Activated T-helper 17 cell treated with anti-CD3 and anti-CD28 coated beads, Interleukin-2, amount 50 U/mL, for 72 hours (primary cell): ENCODE measurements at places on chromosomes 6 and 20. TPM values are rescaled to one million over a fixed set of nuclear protein-coding genes. Genes with fewer than 3 reads are reported as not detected.

GRCh38 chr6:35518566-35519312 lies 6.0 kb upstream of the TULP1 start:
- ATAC-seq = no peak

DNA sequence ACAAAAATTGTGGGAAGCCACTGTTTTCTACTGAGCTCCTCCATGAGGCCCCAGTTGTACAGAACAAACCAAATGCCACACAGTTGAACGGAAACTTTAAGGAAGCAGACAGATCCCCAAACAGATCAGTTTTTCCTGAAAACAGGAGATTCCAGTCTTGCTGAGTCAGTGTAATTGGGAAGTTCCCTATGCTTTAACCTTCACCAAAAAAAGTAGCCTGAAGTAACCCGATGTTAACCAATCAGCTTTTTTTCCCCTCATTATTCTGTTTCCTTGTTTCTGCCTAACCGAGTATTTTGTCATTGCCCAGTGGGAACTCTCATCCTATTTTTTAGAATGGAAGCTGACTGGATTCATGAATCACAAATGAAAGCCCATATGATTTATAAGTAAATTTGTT lies 36.7 kb downstream of the MARCKS start:
- ATAC-seq = no peak

GRCh38 chr6:111260570-111261298 lies 173.4 kb downstream of the SLC16A10 start:
- no peak for ATAC-seq

- no peak for ATAC-seq
Measured at GRCh38 chr20:11727708-11728107, 190.0 kb upstream of the BTBD3 start.

DNA sequence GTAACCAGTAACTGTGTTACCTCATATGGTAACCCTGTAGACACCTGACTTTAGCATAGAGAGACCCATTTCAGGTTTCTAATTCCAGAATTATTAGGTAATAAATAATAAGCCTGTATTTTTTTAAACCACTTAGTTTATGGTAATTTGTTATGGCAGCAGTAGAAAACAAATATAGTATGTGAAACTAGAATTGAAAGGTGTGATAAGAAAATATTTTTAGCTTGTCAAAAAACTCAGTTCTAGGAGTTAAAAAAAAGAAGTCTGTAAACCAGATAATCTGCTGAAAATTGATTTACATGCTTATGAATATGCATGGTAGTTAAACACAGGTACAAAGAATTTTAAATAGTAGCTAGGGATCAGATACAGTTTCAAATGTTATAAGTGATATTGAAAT lies 695.0 kb upstream of the GJE1 start:
- no peak for ATAC-seq

DNA sequence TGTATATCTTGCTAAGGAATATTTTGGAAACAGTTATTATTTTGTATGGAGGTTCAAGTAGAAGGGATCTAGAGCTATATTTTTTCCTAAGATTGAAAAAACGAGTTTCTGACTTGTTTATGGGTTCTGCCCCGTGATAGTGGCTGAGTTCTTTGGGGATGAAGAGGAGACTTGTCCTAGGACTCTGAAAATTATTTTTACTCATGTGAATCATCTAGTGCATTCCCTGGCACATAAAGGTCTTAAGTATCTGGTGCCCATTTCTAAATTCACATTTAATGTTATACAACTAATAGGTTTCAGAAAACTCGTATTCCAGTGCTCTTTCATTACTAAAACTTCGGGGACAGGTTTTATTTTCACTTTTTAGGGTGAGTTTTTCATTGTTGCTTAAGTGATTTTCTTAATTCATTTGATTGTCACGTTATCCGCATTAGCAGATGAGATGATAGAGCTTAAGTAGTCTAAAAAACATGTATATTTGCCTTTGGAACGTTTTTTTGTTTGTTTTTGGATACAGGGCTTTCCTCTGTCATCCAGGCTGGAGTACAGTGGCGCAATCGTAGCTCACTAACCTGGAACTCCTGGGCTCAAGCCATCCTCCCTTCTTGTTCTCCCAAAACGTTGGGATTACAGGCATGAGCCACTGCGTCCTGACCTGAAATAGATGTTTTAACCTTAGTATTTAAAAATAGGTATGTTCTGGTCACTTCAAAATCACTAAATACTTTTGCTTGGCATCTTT lies 2.1 kb downstream of the NFYA start:
- no peak for ATAC-seq

- ATAC-seq = no peak
Measured at GRCh38 chr6:91730710-91731109, 1143.8 kb upstream of the MAP3K7 start.

DNA sequence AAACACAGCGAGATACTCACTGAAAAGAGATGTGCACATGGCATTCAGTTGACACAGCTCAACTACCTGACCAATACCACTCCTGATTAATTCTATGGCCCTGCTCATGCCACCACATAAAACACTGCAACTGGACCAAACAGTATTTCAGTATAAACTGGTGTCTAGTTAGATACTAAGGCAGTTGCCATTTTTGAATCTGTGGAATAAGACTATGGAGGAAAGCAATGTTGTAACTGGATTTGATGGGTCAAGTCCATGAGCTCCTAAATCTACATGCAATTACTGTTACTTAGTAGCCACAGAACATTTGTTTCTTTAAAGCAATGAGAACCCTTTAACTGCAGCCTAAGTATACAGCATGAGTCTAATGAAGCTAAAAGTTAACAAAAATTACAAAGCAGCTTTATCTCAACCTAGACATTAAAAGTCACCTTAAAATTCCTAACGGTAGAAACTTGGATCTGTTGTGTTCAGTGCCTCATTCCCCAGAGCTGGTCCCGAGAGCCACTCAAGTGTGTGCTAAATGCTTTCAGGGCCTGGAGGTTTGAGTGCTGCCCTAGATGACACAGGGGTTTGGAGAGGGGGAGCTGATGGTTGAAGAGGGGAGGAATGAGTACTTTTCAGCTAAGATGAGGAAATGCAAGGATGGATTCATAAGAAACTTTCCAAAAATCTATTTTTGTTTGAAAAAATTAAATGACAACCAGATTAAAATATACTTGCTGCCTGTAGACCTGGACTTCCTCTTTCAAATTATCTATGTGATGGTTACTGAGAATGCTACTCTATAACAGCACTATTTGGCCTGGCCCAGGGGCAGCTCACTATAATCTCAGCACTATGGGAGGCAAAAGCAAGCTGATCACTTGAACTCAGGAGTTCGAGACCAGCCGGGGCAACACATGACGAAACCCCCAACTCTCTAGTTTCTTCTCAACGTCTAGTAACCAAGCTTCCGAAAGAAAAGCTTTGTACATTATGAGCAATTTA lies 15.6 kb downstream of the SNX5 start:
- no peak for ATAC-seq

DNA sequence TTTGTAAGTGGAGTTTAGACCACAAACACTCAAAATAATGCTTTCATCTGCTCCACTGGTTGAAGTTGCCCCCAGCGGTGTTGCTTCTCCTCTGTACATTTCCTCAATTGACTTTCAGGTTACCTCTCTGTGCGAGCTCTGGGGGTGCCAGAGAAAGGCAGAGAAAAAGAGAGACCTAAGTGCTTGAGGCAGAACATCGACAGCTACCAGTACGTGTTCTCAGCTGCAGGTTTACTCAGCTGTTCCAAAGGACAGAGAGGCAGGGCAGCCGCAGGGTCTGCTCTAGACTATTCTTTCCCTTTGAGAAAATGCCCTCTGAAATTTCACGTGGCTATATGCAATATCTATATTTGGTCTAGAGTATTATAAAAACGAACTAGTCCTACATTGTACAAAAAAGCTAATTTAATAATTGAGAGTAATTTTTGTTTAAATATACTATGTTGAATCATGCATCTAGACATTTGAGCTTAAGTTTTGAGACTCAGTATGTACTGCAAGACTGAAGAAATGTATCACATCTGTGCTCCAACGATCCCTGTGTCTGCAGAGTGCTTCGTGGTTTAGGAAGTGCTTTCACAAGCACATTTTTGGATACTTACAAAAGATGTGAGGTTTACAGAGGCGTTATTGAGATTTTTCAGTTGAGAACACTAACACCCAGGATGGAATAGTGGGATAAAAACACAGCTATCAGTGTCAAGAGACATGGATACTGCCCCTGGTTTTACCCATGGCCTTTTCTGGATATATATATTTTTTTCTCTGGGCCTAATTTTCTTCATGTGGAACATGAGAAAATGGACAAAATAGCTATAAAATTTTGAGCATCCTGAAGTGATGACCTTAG lies 453.6 kb upstream of the FLRT3 start:
- ATAC-seq = no peak

DNA sequence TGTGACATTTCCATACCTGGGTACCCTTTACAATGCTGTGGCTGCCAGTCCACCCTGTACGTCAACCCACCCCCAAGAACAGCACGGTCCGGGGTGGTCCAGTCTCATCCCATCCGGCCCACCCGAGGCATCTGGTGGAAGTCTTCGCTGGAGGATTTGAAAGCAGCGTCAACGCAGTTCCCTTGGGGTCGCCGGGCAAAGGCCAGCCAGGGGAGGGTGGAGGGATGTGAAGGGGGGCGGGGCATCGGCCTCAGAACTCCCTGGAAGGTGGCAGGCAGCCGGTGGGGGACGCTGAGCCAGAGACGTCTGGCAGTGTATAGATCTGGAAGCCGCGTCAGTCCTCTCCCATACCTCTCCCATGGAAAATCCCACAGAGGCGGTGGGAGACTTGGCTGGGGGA lies 1944.0 kb upstream of the DEFB115 start:
- no peak for ATAC-seq

GRCh38 chr6:132058975-132059374 lies 107.8 kb upstream of the CCN2 start:
- ATAC-seq = no peak

DNA sequence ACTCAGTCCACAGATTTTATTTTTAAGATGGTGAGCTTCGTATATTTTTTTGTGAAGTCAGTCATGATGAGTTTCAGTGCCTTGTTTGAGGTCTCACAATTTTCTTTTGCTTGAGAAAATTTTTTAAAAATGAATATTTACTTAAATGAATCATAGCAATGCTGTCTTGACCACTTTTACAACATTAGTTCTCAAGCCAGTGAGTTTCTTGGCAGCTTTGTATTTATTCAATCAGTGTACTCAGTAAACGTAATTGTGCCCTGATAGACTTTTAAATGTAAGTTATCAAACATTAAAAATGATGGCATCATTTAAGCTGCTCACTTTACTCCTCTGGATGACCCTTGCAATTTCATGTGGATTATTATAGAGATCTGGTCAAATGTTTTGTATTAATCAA lies 261.4 kb downstream of the KHDC1L start:
- ATAC-seq = no peak

DNA sequence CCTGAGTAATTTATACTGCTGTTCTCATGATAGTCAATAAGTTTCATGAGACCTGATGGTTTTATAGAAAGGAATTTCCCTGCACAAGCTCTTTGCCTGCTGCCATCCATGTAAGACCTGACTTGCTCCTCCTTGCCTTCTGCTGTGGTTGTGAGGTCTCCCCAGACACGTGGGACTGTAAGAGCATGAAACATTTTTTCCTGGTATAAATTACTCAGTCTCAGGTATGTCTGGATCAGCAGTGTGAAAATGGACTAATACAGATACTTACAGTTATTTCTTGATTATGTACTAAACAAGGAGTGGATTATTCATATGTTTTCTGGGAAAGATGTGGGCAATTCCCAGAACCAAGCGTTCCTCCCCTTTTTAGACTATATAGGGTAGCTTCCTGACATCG lies 1.9 kb upstream of the TRIM38 start:
- peak; percentile 71 for ATAC-seq

GRCh38 chr6:92559003-92559402 lies 860.4 kb downstream of the EPHA7 start:
- no peak for ATAC-seq

- no peak for ATAC-seq
Measured at GRCh38 chr20:18815194-18815942, 1.8 kb downstream of the SCP2D1 start.

GRCh38 chr6:99522531-99522930 lies 7.3 kb upstream of the USP45 start:
- ATAC-seq = no peak

GRCh38 chr6:100487638-100488037 lies 22.9 kb upstream of the SIM1 start:
- ATAC-seq = no peak

DNA sequence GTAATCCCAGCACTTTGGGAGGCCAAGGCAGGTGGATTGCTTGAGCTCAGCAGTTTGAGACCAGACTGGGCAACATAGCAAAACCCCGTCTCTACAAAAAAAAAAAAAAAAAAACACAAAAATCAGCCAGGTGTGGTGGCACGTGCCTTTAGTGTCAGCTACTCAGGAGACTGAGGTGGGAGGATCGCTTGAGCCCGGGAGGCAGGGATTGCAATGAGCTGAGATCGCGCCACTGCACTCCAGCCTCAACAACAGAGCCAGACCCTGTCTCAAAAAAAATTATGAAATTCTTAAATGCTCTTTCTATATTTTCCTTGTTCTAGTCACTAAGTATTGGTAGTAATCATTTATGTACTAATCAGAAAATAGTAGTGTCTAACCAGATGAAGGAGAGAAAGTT lies 30.6 kb downstream of the SYTL3 start:
- ATAC-seq = no peak

DNA sequence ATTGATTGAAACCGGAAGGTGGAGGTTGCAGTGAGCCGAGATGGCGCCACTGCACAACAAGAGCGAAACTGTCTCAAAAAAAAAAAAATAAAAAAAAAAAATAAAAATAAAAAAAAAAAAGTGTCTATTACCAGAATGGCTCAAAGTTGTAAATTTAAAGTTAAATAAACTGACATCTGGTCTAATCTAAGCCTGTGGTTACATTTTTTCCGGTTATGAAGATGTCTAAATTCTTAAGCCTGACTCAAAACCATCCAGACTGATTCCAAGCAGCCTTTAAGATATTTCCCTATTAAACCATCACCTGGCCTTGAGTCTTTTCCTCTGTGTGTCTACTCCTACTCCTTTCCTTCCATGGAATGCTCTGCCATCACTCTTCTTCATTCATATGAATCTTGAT lies 371.7 kb upstream of the RUNX2 start:
- ATAC-seq = no peak

GRCh38 chr20:52619101-52619500 lies 353.1 kb upstream of the TSHZ2 start:
- ATAC-seq = no peak

DNA sequence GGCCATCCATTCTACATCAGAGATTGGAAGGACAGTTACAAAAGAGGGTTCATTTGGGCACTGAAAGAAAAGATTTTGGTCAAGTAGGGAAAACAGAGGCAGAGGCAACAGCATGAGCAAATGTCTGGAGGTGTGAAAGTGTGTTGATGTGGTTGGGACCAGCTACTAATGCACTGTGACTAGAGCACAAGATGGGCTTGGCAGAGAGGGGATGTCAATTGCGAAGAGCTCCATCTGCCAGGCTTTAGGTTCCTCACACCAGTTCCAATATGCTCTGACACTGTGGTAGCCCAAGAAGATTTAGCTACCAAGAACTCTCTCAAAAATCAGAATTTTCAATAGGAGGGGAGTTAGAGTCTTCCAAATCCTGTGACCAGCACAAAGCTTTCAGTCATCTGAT lies 42.1 kb downstream of the TRAF3IP2 start:
- no peak for ATAC-seq

Gene OR12D3
- not detected for total RNA-seq

Gene SYCP2
- 6.7 TPM for total RNA-seq

Gene WFDC5
- 5.4 TPM for total RNA-seq

Gene BRPF3
- 21.8 TPM for total RNA-seq

Gene LAMA4
- not detected for total RNA-seq
